HS-5 (cell line): ENCODE measurements at places on chromosomes 1 and 21.

GRCh38 chr1:36988321-36988720 is 46.0 kb downstream of the GRIK3 start:
- DNase-seq: no peak

DNA sequence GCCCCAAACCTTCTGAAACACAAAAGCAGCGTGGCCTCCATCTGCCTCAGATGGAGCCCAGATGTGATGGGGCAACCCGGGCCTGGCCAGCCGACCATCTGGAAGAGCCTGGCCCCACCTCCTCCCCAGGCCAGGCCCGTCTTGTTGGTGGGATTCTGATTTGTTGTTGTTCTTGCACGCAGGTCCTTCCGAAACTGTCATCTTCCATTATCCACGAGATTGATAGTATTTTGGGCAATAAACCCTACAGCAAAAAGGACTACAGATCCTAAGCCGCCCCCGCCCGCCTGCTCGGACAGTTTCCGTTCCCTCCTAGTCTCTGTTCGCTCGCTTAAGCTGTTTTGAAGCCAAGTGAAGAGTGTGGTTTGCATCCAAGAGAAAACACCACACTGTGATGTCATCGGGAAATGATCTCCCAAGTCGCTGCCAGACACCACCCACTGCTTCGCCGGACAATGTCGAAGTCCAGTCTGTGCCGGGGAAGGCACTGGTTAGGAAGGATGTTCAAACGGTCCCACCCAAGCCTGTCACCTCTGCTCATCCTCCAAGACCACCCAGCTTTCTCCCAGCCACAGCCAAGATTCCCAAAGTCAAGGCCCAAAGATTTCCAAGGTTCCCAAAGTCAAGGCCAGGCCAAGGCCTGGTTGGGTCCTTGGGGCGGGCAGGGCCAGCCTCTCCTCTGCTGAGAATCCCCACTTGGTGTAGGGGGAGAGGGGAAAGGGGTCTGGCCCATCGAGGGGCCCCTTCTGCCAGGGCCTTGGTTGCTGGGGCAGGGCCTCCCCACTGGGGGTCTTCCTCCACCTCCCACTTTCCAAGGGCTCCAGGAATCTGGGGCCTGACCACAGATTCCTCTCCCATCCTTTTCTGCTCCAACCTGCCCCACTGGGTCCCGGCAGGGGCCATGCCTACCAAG is 52.9 kb downstream of the KCNAB2 start:
- DNase-seq: no peak

DNA sequence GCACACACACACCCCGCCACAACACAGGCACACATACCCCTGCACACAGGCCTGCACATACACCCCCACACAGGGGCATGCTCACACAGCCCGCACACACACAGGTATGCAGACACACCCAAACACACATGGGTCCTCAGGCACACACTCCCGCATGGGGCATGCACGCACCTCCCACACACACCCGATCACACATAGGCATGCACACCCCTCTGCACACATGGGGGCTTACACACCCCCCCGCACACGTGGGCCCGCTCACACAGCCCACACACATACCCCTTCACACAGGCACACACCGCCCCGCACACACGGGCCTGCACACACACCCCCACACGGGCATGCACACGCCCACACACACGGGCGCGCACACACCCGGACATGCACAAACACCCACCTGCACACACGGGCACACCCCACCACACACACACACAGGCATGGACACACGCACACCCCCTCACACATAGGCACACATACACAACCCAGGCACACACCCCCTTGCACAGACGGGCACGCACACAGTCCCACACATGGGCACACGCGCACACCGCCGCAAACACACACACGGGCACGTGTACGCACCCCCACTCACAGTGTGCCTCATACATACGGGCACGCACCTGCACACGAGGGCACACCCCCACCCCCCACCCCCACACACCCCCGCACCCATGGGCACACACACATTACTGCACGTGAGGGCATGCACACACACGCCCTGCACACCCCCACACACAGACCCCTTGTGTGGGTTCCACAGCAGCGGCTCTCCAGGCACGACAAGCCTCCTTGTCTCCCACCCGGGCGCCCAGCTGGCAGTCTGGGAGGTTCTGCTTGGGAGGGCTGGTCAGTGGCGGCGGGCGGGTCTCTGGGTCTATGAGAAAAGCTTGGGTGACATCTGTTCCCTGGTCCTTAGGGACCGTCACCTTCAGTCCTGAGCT is 8.3 kb downstream of the ATAD3B start:
- no peak for DNase-seq

DNA sequence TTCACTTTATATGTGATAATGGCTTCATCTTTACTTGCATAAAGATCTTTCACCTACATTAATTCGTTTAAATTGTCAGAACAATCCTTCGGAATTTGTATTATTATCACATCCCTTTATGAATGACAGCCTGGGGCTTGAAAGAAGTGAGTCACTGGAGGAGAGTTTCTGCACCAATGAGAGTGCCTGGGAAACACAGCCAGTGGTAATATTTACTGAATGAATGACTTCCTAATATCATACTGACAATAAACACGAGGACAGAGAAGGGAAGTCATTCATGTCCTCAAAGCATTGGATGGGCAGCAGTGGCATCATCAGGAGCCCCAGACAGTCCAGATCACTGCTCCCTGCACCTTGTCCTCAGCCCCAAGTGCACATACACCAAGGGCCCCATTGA is 40.7 kb upstream of the PDE4B start:
- no peak for DNase-seq

- DNase-seq: no peak
These were observed 3.6 kb upstream of the PTGS2 start for GRCh38 chr1:186683652-186684410.

DNA sequence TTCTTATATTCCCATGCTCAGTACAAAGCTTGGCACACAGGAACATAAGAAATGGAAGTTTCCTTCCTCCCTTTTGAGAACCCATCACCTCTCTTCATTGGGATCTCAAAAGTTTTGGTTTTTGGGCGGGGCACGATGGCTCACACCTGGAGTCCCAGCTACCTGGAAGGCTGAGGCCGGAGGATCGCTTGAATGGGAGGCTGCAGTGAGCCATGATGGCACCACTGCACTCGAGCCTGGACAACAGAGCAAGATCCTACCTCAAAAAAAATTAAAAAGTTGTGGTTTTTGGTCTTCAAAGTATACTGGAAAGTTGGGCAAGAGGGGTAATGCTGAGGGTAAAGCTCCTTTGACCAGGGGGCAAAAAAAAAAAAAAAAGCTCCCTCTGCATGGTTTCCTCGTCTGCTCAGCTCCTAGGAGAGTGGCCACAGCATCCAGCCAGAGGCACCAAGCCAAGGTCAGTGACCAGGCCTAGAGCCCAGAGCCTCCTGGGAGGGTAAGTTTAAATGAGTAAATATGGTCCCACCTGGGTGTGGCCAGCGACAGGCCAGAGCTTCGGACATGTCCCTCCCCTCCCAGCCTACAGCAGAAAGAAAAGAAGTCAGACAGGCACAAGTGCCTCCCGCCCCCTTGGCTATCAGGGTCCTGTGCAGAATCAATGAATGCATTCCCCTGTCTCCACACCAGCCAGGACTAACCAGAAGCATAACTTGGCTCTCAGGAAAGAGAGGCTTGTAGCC is 5.0 kb downstream of the MEF2D start:
- no peak for DNase-seq

DNA sequence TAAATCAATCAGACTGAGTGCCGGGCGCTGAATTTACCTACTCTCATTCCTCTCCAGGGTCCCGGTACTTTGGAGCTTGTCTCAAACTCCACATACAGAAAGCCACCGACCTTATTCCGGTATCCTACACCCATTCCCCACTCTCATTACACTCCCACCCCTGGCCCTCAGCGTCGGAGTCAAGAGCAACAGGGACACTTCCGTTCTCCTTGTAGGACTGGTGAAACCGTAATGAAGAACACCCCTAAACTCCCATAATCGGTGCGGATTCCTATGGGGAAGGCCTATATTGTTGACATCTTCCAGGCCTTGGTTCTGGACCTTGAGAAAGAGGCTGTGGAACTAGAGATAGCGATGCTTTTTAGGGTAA is 798 bp downstream of the ZBED6 start:
- no peak for DNase-seq

DNA sequence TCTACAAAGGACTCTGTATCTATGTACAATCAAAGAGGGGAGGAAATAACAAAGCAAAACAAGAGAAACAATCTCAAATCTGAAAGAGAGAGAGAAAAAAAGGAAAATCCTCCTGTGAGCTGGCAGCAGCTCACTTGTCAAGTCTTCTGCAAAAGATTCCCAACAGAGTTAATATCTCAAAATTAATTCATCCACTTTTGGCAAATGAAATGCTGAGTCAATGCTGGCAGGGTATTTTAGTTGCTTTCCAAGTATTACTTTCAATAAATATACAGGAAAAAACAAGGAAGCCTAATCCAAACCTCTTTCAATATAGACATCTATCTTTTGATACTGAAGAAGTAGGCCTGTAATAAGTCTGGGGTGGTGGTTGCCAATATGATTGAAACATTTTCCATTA is 613.9 kb upstream of the NEGR1 start:
- DNase-seq: no peak

GRCh38 chr1:40955266-40955665 is 24.2 kb upstream of the CTPS1 start:
- no peak for DNase-seq

DNA sequence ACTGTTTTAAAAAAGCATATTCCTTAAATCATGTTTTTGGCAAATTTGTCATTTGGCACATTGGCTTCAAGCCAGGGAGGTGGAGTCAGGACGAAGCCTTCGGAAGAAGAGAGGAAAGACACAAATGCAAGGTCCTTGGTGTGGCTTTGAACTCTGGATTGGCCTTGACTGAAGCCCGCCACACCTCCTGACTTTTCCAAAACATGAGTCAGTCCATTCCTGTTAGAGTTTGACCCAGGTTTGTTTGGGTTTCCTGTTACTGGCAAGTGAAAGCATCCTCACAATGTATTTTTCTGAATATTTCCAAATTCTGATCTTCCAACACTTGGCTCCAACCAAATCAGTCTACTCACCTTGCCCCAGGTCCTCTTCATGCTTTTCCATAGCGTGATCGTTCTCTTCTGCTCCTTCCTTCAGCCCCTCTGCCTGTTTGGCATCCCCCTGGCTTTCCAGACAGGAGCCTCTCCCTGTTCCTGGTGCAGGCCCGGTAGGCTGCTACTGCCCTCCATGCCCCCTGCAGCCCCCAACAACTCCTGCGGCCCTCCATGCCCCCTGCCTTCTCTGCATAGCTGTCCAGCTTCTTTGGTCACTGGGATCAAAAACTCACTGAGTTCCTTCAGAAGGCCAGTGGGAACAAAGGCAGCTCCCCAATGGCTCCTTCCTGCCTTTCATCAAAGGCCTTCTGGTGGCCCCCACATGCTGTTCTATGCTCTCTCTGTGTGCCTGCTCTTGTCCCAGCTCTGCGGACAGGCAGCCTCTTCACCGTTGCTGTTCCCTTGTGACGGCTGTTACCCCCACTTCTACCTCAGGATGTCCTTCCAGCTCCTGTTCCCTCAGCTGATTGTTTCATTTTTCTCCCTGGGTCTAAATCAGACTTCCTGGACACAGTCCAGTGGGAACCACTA is 30.4 kb upstream of the SLC30A1 start:
- no peak for DNase-seq

DNA sequence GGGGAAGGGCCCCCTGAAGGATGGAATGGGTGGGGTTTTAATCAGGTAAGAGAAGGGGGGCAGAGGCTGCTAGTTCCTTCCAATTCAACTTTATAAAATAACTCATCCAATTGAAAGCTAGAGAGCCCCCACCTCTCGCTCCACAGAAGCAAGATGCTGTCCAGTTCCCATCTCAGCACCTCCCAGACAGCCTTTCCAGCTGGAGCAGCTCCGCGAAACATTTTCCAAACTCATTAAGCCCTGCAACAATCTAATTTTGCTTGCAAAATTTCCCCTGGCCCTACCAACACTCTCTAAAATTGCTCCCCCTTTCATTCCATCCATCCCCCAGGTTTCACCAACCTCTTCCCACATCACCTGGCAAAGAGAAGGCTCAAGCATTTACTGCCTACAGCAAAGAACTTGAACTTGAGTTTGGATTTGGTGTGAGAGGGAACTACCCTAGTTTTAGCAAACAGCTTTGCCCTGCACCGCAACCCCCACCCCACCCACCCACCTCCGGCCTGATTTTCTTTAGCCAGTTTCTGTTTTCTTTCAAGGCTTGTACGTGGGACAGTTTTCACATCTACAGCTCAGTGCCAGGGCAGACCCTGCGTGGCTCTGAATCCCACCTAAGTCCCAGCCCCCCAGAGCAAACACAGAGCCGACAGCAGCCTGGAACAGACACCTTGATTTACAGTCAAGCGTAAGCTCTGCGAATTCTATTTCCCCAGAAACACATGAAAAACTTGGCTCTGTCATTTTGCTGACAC is 46.7 kb downstream of the SYF2 start:
- no peak for DNase-seq

- DNase-seq: peak; percentile 35
These were observed at the start of gene IKBKE for GRCh38 chr1:206469933-206470691. IKBKE (plus strand) TSS chr1:206470476; CDS start chr1:206473228, 2,752 bp downstream.

DNA sequence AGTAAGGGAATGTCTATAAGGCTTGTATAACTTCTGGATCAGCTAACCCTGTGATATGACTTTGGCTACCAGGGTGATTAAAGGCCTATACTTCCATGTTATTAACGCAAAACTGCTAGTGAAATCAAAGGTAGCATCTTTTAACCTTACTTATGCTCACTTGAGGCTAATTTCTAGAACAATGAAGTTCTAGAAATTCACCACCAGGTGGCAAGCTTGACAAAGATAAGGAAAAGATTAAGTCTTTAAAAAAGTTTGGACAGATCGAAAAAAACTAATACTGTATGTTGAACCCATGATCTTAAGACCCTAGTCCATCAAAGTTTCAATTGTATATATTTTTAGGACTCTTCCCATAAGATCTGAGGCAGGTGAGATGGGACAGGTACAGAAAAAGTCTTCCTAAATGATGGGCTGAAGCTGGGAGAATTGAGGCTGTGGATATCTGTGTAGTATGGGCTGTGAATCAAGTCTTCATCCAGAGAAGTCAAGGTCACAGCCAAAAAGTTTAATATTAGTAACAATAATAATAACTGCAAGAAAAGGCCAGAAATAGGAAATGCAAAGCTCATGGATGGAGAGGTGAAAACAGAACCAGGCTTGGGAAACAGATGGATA is 18.8 kb downstream of the KYAT3 start:
- no peak for DNase-seq

- DNase-seq: no peak
These were observed 2028.7 kb downstream of the NCAM2 start for GRCh38 chr21:23026878-23027277.

GRCh38 chr1:21575351-21575942 is 66.2 kb downstream of the ALPL start:
- DNase-seq: no peak

- DNase-seq: no peak
These were observed 508.1 kb downstream of the DPYD start for GRCh38 chr1:97412737-97413136.

GRCh38 chr1:154463512-154463990 is 38.5 kb upstream of the TDRD10 start:
- no peak for DNase-seq

GRCh38 chr1:55288245-55288644 is 73.1 kb upstream of the USP24 start:
- DNase-seq: no peak

DNA sequence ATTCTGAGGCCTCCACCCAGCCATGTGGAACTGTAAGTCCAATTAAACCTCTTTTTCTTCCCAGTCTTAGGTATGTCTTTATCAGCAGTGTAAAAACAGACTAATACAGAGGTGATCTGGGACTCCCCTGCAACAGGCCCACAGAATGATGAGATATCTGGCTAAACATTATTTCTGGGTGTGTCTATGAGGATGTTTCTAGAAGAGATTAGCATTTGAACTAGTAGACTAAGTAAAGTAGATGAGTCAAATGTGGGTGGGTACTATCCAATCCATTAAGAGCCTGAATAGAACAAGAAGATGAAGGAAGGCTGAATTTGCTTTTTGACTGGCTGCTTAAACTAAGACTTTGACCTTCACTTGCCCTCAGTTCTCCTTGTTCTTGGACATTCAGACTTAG is 396.5 kb upstream of the LRRC7 start:
- DNase-seq: no peak
